ENCODE measurements at places on chromosomes 11 and 22.

DNA sequence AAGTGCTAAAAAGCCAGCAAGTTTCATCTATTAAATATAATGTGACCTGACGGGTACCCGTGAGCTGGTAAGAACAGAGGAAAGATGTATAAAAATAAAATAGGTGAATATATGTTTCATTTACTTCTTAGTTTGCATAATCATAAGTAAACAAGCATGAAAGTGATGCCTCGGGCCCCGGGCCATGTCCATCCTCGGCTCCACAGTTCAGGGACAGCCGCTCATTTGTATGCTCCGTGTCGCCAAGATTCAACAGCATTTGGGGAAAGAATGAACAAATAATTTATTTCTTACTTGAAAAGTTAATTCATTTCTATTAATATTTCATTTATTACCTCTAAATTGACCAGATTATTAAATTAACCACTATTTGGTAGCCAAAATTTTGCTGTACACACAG lies 251.8 kb downstream of the NTM start:
- DNase-seq = no peak

GRCh38 chr22:30216710-30217109 lies 29.8 kb downstream of the LIF start:
- no peak for DNase-seq

DNA sequence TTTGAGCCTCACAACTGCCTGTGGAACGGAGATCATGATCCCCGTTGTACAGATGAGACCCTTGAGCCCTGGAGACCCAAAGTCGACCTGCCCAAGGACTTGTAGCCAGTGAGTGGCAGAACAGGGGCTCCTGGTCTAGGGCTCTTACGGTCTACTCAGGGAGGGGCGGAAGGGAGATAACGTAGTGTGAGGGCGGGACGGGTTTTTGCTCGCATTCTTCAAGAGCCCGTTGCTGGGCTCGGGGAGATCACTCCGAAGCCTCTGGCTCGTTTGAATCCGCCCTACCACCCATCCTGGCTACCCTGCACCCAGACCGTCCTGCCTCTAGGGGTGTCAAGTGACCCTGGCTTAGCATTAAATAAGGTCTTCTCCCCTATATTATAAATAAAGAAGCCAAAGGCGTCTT lies 639 bp downstream of the CRY2 start:
- peak; percentile 25 for DNase-seq

GRCh38 chr11:70477176-70477575 lies 78.8 kb downstream of the CTTN start:
- no peak for DNase-seq

GRCh38 chr11:118046051-118046963 lies 30.6 kb upstream of the TMPRSS4 start:
- peak; percentile 60 for DNase-seq

DNA sequence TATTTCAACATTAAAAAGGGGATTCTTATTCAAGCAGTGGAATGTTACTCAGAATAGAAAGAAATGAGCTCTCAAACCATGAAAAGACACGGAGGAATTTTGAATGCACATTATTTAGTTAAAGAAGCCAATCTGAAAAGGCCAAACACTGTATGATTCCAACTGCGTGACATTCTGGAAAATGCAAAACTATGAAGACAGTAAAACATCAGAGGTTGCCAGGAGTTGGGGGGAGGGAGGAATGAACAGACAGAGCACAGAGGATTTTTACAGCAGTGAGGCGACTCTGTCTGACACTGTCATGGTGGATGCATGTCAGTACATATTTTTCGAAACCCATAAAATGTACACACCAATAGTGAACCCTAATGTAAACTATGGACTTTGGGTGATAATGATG lies 22.9 kb upstream of the THY1 start:
- DNase-seq = no peak

DNA sequence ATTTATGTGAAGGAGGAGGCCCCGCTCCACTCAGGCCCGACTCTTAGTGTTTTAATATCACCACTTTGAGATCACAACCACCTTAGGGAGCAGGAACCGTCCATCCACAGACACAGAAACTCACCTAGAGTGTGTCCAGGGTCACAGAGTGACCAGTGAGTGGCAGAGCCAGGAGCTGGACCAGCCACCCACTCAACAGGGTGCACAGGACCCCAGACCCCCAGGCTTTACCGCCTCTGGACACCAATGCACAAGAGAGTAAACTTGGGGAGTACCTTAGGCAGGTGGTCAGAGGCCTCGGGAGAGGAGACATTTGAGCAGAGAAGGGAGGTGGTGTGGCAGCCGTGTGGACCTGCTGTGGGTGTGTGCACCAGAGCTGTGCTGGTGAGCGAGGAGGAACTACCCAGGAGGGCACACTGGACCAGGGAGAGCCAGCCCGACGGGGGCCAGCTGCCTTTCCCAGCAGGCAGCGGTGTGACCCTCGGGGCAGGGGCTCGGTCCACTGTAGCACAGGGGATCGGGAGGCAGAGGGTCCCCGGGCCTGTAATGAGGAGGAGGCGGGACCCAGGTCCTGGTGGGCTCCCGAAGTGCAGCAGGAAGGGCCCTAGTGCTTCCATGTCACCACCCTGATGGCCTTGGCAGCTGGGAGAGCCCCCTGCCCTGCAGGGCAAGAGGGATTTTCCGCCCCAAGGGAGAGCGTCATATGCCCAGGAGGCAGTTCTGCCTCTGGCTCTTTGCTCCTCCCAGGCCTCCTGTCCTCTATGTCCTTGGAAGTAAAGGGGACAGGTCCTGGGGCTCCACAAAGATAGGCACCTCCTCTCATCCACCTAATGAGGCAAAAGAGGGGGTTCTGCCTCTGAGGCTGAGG lies 7.5 kb upstream of the NLRP6 start:
- no peak for DNase-seq

DNA sequence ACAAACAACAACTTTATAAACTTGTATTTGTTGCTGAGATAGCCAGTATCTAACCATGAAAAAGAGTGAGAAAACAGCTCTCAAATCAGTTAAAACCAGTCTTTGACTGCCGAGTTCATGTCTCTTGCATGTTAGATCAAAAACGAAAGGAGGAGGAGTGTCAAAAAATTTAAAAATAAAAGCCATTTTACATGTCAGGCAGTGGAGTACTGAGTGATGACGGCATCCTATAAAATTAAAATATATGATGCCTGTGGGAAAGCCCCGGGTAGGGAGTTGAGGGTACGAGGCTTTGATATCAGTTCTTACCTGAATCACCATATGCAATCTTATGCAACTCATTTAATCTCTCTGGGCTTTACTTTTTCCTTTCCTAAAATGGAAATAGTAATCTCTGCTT lies 117.3 kb downstream of the ETS1 start:
- peak; percentile 46 for DNase-seq

GRCh38 chr11:119362741-119363080 lies 16.2 kb upstream of the MFRP start:
- DNase-seq = no peak

DNA sequence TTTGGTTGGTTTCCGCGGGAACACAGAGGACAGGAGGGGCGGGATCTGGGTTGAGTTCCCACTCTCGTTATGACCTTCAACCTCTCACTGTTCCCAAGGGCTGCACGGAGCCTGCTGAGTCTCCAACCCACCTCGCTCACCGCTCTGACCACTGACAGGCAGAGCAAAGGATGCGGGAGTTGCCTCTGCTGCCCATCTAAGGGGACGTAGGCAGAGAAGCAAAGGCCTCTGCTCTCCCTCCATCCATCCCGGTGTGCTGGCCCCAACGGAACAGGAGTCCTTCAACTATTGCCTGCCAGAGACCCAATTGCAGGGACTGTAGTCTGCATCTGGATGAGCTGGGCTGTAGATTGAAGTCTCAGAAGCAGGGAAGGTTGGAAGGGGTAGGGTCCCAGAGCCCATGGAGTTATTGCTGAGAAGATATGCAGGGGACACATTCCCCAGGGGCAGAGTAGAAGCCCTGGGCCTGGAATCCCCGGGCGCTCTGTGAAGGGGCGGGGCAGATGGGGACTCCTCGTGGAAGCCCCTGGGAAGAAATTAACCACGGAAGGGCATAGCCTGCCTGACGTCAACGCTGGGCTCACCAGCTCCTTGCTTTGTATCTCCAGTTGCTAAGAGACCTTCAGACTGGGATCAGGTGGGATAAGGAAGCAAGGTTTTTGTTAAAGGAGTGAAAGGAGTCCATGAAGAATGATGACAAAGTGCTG lies 12.7 kb upstream of the FXYD2 start:
- no peak for DNase-seq

Measured in CD4-positive, alpha-beta T cell treated with Interleukin-6 at 100 ng/mL for 8 hours (primary cell).